ENCODE measurements at places on chromosomes 1 and 21. TPM values are rescaled to one million over a fixed set of nuclear protein-coding genes. Genes with fewer than 3 reads are reported as not detected.

GRCh38 chr1:54987919-54988705 lies 7.7 kb downstream of the TMEM61 start:
- H3K27ac ChIP-seq: no peak overlapping the region
- no peak overlapping the region for H3K4me3 ChIP-seq
- H3K27me3 ChIP-seq: no peaks in the 10 kb centered on the region
- no peaks in the 10 kb centered on the region for H3K4me1 ChIP-seq
- no peaks in the 10 kb centered on the region for H3K36me3 ChIP-seq

COL24A1 gene
- 2.4 TPM for total RNA-seq

DNA sequence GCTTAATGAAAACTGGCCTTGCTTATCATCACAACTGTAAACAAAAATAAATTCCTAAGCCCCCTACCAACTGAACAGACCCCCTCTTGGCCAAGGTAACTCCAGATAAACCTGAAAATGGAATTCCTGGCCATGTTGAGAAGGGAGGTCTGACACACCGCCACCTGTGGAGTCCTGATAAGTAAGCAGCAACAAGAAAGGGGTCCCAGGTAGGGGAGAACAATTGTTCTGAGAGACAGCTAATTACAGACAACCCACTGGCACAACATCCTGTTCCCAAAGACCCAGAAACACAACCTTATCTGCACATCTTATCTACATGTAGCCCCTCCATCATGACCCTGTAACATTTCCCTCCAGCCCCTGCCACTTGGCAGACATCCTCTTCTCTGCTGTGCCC lies 91.2 kb upstream of the TNR start:
- H3K36me3 ChIP-seq: no peaks in the 10 kb centered on the region
- H3K27me3 ChIP-seq: no peaks in the 10 kb centered on the region
- H3K27ac ChIP-seq: no peak overlapping the region
- no peak overlapping the region for H3K4me3 ChIP-seq

GRCh38 chr1:42938645-42939615 lies 19.7 kb downstream of the SLC2A1 start:
- H3K4me3 ChIP-seq: no peak overlapping the region
- no peak overlapping the region for H3K27ac ChIP-seq
- no peaks in the 10 kb centered on the region for H3K36me3 ChIP-seq
- peaks cover 48% of the 10 kb centered on the region for H3K4me1 ChIP-seq

DNA sequence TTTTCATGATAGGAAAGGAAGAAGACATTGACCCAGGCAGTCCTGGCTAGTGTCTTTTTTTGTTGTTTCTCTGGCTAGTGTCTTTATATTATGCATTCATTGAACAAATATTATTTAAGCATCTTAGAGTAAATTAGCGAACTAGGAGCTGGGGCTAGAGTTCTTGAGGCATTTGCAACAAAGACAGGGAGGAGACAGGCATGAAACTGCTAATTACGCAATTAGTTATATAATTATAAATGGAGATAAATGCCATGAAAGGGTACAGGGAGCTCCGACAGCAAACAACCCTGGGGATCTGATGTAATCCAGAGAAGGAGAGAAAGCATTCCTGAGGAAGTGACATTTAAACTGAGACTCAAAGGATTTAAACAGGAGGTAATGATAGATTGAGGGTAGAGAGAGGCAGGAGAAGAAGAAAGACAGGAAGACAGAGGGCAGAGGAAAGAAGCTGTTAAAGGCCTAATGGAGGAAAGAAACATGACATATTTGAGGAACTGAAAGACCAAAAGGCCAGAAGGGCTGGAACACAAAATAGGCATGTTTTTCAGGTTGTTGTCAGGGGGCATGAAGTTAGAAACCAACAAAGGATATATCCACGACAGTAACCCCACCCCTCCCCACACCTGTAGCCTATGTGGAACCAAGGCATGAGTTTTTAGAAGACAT lies 99.5 kb upstream of the GJB5 start:
- H3K27me3 ChIP-seq: no peaks in the 10 kb centered on the region
- no peak for DNase-seq
- no peak overlapping the region for H3K4me3 ChIP-seq
- no peaks in the 10 kb centered on the region for H3K36me3 ChIP-seq
- H3K4me1 ChIP-seq: no peaks in the 10 kb centered on the region

DNA sequence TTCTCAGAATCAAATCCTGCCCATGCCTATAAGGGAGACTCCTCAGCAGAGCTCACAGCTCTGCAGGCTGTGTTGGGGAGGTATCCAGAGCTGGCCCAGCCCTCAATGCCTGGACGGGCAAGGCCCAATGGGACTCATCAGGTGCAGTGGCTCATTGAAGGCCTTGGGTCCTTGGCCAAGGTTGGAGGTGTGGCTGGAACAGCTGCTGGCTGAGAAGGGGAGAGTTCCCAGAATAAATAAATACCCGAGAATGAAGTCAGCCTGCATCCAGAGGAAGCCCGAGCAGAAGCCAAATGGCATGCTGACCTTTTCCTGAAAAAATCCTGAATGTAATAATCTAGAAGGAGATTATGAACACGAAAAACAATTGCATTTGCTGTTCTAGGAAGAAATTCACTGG lies 25.2 kb upstream of the IKBKE start:
- H3K36me3 ChIP-seq: no peaks in the 10 kb centered on the region
- H3K27me3 ChIP-seq: no peaks in the 10 kb centered on the region
- H3K27ac ChIP-seq: no peak overlapping the region
- no peak overlapping the region for H3K4me3 ChIP-seq
- peak; percentile 52 for DNase-seq
- H3K4me1 ChIP-seq: peaks cover 5% of the 10 kb centered on the region
